ENCODE measurements at places on chromosomes 12 and 14. TPM values are rescaled to one million over a fixed set of nuclear protein-coding genes. Genes with fewer than 3 reads are reported as not detected.

GRCh38 chr14:95292660-95293425 lies 26.9 kb downstream of the CLMN start:
- no peak for DNase-seq

DNA sequence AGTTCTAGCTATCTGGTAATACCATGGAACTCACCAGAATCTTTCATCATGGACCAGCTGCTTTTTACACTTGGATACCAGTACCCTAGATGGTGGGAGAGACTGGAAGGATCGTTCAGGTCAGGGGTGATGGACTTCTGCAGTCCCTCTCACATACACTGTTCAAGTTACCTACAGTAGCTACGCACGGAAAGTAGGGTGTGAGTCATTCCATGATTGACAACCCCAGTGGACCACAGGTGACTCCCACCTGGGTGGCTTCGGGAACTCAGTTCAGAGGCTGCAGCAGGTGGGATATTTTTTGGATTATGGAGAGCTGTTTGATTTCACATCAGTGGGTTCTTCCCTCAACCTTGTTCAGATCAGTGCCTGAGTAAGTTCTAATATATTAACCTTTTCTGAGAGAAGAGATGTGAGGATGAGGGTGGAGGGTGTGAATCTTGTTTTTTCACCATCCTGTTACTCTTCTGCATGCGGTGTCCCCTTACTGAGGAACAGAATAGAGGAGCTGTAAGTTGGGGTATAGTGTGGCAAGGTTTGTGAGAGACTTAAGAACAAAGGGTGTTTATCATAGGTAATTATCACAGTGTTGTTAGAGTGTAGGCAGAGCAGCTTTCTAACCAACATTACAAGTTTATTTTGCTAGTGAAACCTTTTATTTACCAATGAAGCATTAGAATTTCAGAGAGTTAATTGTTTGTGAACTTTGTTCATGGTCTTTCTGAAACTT lies 39.6 kb downstream of the PRKCH start:
- no peak for DNase-seq

- DNase-seq = peak; percentile 99
Observed at GRCh38 chr12:75705749-75706711, 194.6 kb upstream of the KRR1 start.

DNA sequence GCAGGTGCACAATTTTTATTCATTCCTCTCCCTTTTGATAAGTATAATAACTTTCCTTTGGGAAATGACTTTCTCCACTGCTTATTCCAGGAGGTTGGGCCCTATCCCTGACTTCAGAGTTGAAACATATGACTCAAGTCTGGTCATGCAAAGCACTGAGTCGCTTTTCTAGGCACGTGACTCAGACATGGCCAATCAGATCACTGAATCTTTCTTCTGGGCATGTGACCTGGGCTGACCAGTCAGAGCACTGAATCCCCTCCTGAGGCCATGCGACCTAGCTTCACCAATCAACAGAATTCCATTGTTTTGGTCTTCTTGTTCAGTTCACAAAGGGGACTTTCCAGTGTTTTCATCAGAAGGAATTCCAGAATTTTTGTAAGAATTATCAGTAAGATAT lies 377.1 kb upstream of the KITLG start:
- no peak for DNase-seq

Gene NYNRIN
- total RNA-seq = 17.0 TPM

Gene KCNC2
- not detected for total RNA-seq

Measured in dermis blood vessel endothelial cell (primary cell).